Muscle of leg (tissue), 16 donors: ENCODE measurements at places on chromosomes 16 and 17. TPM values are rescaled to one million over a fixed set of nuclear protein-coding genes. Genes with fewer than 3 reads are reported as not detected.
A peak's percentile ranks its signal among the peaks of the same experiment; 100 is the strongest.

GRCh38 chr16:3133844-3134243 is 985 bp upstream of the ZNF213 start:
- no peak for DNase-seq

- DNase-seq = peak; percentile 56
These were observed 585 bp downstream of the AP1G1 start for GRCh38 chr16:71807905-71808592.

DNA sequence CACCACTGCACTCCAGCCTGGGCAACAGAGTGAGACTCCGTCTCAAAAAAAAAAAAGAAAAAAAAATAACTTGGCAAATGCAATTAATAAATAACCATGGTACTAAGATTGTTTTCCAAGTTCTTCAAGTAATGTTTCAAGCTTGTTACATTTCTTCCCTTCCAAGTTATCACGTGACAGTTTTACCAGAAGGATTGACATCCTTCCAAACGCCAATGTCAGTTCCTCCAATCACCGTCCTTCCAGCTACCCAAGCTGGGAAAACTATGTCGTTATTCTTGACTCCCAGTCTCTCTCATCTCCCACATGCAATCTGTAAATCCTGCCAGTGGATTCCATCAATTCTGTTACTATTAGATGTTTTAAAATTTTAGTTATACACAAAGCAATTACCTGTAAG is 3.9 kb upstream of the PHAF1 start:
- DNase-seq = peak; percentile 84

DNA sequence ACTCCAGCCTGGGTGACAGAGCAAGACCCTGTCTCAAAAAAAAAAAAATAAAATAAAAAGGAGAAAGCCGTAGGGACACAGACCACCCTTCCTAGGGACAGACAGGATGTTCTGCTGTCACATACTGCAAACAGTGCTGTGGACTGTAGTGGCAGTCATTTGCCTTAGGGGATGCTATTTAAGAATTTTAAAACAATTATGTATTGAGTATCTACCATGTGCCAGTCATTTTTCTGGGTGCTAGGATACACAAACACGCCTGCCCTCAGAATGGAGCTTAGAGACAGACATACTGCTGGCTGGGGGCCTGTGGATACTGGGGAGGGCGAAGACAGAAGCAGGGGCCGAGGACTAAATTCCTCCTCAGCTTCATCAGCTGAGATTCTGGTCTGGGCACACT is 45.5 kb downstream of the MRC2 start:
- no peak for DNase-seq

- DNase-seq = no peak
These were observed 24.9 kb downstream of the RARA start for GRCh38 chr17:40333781-40334448.

GRCh38 chr16:50207652-50208051 is 54.5 kb downstream of the TENT4B start:
- peak; percentile 60 for DNase-seq

GRCh38 chr16:3282103-3282729 is 1.1 kb upstream of the ZNF263 start:
- DNase-seq = no peak

- no peak for DNase-seq
These were observed 136.3 kb downstream of the KCNJ12 start for GRCh38 chr17:21512307-21513011.

DNA sequence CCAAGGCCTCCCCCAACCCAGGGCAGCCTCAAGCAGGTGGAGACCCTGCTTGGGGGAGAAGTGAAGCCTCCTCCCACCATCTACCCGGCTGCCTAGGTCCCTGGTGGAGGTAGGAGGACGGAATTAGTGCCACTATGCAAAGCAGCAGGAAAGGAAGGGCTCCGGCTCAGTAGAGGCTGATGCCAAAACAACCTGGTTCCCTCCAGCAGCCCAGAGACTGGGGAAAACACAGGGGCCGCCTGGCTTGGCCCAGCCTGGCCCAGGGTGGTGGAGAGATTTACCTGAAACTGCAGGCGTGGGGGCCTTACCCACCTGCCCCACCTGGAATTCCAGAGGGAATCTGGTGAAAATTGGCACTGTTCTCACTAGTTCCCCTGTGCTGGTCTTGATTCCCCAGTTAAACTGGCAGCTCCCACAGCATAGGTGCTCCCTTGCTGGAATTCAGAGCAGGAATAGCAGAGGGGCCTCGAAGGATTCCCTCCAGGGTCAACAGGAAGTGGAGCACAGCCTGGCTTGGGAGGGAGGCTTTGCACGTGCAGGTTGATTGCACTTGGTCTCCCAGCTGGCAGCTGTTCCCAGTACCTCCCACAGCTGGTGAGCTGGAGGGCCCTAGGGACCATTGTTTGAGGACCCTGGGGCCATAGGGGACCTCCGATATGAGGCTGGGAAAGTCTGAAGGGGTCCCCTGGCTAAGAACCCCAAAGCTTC is 4.5 kb downstream of the CD79B start:
- no peak for DNase-seq

GRCh38 chr16:86320237-86320595 is 190.1 kb upstream of the FOXF1 start:
- no peak for DNase-seq

- DNase-seq = no peak
These were observed 601 bp downstream of the JMJD8 start for GRCh38 chr16:683396-684070.

GRCh38 chr16:86517652-86518258 is 7.4 kb downstream of the FOXF1 start:
- DNase-seq = peak; percentile 65

- no peak for DNase-seq
These were observed 42.7 kb downstream of the ADGRG5 start for GRCh38 chr16:57585051-57585687.

GRCh38 chr17:4594931-4595684 is 10.8 kb downstream of the SMTNL2 start:
- DNase-seq = no peak

- no peak for DNase-seq
These were observed 693 bp downstream of the NDRG4 start for GRCh38 chr16:58500430-58501241.

- DNase-seq = no peak
These were observed 11.7 kb downstream of the ABAT start for GRCh38 chr16:8686031-8686621.

GRCh38 chr17:40168262-40168832 is 8.9 kb upstream of the RAPGEFL1 start:
- DNase-seq = peak; percentile 74

DNA sequence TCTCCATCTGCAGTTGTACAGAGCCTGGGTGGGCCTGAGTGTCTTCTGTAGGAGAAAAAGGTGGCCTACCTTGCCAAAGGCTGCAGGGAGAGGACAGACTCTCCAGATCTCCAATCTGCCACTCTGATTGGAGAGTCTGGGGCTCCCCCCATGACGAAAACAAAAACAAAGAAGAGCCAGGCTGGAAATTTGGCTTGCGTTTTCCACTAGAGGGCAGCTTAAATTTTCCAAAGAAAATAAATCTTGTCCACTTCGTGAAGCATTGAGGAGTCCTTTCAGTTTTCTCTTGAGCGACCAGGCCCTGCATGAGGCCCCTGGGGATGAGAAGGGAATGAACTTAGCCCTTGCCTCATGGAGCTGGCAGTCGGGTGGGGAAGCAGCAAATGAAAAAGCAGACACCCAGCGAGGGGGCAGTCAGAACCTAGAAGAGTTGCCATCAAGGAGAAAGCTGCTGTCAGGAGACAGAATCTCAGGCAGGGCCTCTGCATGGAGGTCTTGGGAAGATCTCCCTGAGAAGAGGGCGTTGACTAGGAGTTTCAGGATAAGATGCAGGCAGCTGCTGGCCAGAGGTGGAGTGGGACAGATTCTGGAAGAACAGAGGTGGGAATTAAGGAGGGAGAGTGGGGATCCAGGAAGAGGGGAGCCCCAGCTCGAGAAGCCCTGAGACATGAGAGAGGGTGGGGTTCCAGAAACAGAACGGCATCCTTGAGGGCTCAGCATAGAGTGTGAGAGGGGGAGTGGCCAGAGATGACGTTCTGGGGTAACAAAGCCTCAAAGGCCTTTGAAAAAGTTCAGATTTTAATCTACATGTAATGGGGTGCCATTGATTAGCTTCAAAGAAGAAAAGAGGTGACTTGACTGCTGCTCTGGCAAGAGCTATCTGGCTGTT is 8.4 kb upstream of the SHCBP1 start:
- DNase-seq = peak; percentile 59

GRCh38 chr17:57918017-57918895 is 37.0 kb downstream of the CUEDC1 start:
- no peak for DNase-seq

GRCh38 chr17:38440614-38441397 is 12.5 kb downstream of the ARHGAP23 start:
- DNase-seq = no peak

GRCh38 chr17:11557727-11558452 is 40.4 kb upstream of the DNAH9 start:
- DNase-seq = peak; percentile 32

DNA sequence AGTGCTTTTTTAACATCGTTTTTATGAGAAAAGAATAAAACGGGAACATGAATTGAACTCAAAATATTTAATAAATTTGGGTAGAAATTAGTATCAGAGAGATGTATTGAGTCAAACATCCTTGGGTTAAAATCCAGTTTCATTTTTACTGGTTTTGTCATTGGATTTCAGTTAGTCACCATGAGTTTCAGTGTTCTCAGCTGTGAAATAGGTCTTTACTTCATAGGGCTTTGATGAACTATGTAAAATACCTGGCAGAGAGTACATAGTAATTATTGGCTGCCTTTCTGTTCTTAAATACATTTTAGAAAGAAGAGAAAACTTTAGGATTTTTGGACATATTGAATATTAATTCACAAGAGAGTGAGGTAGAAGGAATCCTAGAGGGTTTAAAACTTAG is 105.8 kb downstream of the TANC2 start:
- DNase-seq = no peak

DNA sequence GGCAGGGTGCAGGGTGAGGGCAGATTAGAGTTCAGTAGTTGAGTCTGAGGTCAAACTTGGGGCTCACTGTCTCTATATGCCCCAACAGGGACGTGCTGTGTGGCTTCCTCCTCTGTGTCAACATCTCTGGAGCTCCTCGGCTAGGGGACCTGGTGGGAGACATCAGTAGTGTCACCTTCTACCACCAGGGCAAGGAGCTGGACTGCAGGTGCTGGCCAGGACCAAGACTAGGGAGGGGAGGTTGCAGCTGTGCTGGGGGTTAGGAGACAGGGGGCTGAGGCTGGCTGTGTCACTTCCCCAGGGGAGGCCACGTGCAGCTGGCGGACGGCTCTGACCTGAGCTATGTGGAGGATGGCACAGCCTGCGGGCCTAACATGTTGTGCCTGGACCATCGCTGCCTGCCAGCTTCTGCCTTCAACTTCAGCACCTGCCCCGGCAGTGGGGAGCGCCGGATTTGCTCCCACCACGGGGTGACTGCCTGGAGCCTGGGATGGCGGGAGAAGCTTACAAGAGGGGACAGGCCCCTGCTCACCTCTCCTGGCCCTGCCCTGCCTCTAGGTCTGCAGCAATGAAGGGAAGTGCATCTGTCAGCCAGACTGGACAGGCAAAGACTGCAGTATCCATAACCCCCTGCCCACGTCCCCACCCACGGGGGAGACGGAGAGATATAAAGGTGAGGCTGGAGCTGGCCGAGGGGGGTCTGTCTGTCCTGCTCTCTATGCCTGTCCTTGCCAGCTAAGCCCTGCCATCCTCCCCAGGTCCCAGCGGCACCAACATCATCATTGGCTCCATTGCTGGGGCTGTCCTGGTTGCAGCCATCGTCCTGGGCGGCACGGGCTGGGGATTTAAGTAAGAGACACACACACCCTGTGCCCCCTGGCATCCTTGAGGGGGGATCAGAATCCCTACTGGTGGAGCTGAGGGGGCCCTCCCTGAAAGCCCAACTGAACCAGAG is 18.9 kb downstream of the ADAM11 start:
- DNase-seq = no peak

DNA sequence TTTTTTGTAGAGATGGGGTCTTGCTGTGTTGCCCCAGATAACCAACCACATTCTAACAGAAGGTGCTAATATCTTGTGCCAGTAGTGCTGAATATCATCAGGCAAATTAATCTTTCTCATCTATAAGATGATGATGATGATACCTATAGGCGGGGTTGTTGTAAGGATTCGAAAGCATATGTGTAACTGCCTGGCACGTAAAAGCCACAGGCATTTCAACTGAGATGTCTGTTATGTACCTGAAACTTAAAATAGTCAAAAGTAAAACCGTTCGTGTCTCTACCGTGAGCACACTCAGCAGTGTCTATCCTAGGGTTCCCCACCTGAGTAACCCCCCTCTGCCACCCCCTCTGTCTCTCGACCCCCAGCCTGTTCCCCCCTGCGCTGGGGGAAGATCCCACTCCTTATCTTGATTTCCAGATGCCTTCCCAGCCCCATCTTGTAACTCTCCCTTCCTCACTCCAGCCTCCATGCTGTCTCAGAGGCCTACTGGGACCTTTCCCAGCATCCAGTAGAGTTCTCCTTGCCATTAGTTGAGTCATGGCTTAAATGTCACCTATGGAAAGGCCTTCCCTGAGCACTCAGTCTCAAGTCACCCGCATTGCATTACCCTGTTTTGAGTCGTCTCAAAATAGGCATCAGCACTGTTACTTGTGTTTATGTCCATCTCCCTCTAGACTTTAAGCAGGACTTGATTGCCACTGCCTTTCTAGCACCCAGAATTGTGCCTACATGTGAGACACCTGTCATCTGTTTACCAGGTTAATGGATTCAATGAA is 34.1 kb downstream of the CDRT15 start:
- DNase-seq = no peak

- no peak for DNase-seq
These were observed 7.2 kb upstream of the C17orf78 start for GRCh38 chr17:37368577-37368976.

GRCh38 chr16:24820522-24820921 is 25.2 kb upstream of the SLC5A11 start:
- no peak for DNase-seq

DNA sequence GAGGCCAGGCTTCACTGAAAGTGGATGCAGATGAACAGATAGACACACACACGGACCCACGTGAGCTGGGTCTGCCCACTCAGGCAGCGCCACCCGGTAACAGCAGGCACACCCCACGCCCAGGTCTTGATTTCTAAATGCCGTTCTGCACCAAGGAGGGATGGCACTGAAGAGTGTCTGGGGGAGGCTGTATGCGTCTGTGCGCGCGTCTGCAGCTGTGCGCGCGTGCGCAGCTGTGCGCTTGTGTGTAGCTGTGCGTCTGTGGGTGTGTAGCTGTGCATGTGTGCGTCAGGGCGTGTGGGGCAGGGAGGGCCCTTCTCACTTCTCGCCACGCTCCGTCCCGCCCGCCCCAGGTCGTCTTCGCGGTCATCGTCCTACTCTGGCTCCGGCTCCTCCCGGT is 15.5 kb upstream of the IL17C start:
- no peak for DNase-seq

- DNase-seq = no peak
These were observed 43.5 kb downstream of the PHKB start for GRCh38 chr16:47504599-47504998.

Gene ZFP90
- total RNA-seq = 25.9 TPM

Gene RASL10B
- 1.9 TPM for total RNA-seq

Gene CCL8
- total RNA-seq = 0.44 TPM

Gene GP1BA
- total RNA-seq = 0.04 TPM

Gene CLEC18B
- 2.0 TPM for total RNA-seq

Gene SHISA6
- total RNA-seq = 3.2 TPM

Gene ANKFN1
- 0.13 TPM for total RNA-seq

Gene RANBP10
- 7.1 TPM for total RNA-seq
